ENCODE measurements at places on chromosomes 6 and 20.

- DNase-seq: no peak
These were observed 71.5 kb downstream of the ZNF133 start for GRCh38 chr20:18359854-18360253.

DNA sequence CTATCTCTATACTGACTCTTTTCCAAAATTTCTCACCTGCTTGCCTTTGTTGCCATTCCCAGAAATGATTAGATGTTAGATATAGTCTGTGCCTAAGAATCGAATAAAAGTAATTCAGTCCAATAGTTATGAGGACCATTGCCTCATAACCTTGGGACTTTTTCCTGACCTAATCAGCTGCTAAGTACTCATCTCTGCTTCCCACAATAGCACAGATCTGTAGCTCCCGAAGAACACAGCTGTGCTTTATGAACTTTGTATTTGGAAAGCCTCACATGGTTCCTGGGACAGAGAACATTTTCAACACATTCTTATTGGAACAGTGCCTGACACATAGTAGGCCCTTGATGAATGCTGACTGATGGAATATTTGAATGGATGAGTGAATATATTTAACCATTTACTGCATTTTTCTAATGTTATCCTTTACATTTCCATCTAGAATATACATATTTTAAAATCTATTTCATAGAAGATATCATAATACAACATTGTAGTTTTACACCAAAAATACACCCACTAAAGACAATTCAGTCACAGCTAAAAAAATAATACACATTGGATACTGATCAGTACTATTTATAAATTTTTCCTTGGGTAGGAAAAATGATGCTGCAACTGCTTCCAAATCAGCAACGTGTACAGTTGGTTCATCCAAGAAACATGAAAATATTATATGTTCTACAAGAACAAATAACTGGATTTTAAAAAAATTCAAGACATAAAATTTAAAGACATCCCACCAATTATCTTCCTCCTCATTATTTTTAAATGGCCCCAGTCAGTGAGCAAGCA, 53.9 kb downstream of the HS3ST5 start:
- no peak for DNase-seq

DNA sequence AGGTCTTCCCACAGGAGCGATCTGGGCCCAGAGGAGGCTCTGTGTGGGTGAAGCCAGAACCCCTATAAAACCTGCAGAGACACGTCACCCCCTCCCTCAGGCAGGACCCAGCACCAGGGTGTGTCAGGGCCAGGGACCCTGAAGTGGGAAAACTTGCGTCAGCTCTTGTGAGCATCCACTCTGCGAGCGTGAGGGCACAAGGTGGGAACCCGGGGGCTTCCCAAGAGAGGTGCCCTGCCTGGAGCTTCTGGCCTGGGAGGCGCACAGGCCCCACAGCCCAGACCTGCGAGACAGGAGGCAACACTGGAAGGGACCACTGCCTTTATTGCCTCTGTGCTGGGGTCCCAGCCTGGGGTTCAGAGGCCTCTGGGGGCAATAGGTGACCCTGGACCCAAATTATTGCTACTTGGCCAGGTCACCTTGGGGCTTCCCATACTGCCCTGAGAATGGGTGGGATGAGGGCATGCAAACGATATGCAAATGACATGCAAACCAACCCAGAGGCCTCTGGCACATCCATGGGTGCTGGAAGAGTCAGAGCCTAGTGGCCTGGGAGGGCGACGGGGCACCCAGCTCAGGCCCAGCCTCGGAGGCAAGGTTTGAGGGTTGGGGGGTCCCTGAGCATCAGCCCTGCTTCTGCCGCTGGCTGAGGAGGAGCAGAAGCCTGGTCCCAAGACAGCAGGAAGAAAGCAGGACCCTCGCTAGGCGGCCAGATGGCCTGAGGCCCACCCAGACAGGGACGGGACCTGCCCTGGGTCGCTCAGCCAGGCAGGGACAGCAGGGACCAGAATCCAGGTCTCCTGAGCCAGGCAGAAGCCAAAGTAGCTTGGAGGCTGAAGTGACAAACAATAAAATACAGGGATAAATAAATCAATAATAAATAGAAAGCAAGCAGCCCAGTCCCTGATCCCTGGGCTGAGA, 5.1 kb upstream of the C20orf144 start:
- no peak for DNase-seq

- DNase-seq: no peak
These were observed 32.7 kb upstream of the TFB1M start for GRCh38 chr6:155346957-155347356.

DNA sequence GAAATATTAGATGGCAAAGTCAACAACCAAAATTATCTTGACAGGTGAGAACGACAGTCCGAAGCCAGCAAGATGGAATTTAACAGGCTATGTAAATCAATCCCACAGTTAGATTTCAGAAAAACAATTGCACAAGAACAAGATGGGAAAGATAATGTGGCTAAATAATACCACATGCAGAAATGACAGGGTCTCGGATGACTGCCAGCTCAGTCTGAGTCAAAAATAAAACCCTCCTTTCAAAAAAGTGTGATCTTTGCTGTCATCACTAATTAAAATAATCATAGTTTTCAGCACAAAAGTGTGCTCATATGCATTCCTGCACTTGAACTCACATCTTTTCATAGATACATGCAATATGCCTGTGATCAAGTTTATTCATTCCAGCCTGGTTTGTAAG, 25.9 kb downstream of the FOXQ1 start:
- no peak for DNase-seq

GRCh38 chr6:43468240-43468639, 9.1 kb upstream of the TJAP1 start:
- no peak for DNase-seq

DNA sequence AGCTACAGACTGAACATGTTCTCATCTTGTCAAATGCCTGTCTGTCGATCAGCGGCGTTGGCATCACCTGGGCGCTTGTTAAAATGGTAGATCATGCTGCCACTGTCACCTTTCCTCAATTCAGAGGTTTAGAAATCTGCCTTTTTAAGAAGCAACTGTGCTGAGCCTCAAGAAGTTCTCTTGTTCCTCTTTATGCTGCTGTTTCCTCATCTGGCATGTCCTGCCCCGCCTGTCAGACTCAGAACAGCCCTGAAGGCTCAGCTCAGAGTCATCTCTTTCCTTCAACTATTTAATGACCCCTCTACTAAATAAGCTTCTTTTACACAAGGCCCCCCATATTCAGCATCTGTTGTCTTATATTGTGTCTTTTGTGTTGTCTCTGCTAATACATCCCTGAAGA, 368.2 kb downstream of the EPM2A start:
- no peak for DNase-seq

GRCh38 chr6:130967502-130968445, 95.3 kb downstream of the EPB41L2 start:
- DNase-seq: no peak

DNA sequence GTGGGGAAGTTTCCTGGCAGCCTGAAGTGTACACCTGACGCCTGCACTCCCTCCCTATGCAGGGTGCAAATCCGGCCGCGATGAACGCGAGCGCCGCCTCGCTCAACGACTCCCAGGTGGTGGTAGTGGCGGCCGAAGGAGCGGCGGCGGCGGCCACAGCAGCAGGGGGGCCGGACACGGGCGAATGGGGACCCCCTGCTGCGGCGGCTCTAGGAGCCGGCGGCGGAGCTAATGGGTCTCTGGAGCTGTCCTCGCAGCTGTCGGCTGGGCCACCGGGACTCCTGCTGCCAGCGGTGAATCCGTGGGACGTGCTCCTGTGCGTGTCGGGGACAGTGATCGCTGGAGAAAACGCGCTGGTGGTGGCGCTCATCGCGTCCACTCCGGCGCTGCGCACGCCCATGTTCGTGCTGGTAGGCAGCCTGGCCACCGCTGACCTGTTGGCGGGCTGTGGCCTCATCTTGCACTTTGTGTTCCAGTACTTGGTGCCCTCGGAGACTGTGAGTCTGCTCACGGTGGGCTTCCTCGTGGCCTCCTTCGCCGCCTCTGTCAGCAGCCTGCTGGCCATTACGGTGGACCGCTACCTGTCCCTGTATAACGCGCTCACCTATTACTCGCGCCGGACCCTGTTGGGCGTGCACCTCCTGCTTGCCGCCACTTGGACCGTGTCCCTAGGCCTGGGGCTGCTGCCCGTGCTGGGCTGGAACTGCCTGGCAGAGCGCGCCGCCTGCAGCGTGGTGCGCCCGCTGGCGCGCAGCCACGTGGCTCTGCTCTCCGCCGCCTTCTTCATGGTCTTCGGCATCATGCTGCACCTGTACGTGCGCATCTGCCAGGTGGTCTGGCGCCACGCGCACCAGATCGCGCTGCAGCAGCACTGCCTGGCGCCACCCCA, 1.2 kb downstream of the GPR6 start:
- DNase-seq: no peak

GRCh38 chr20:64072498-64073063, 6.7 kb downstream of the RGS19 start:
- no peak for DNase-seq

DNA sequence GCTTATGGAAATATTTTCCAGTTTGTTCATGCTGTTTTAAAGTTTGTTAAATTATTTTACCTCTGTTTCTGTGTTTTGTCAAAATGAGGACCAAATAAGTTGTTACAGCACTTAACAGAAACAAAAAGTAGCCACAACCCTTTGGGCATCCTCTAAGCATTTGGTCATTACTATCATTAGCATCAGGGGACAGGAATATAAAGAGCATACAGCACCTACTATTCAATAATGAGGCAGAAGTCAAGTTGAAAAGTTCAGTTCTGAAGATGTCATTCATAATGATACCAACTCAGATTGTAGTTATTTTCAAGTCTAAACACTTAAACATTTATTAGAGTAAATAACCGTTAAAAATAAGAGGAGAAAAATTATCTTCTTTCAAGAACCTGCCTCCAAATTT, 862.3 kb upstream of the FLRT3 start:
- DNase-seq: no peak

GRCh38 chr6:25789475-25789874, 34.9 kb downstream of the SLC17A4 start:
- no peak for DNase-seq

DNA sequence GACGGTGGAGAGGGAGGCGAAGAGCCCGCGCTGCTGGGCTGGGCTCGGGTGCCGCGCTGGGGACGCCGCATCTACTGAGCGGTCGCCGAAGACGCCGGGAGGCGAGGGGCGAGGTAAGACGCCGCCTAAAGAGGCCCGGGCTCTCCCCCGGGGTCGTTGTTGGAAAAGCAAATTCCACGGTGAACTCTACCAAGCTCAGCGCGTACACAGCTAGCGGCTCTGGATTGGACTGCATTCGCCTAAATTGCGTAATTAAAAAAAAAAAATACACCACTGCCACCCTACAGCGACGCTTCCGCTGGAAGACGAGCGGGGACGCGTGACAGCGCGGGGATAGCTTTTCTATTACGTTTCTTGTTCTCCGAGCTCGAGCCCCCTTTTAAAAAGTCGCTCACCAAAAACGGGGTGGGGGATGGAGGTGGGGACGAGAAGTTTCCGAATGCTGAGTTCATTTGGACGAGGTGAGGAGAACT, 92.0 kb upstream of the PRDM1 start:
- DNase-seq: no peak

DNA sequence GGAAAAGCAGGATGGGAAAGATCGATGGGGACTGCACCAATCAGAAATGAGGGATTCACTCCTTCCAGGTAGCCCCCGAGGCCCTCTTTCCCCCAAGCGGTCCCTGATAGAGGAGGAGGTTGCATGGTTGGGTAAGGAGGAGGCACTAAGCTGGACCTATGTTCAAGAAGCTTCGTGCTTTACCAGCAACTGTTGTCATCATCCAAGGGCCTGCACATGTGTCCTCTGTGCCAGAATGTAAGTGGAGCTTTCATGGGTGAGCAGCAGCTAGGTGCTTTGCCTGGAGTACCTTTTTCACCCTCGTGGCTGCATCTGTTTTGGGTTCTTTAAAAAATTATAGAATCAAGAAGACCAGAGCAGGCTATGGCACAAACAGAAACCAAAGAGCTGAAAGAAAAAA, 54.0 kb downstream of the GMPR start:
- no peak for DNase-seq

- DNase-seq: no peak
These were observed 31.2 kb downstream of the PKIG start for GRCh38 chr20:44613575-44613974.

DNA sequence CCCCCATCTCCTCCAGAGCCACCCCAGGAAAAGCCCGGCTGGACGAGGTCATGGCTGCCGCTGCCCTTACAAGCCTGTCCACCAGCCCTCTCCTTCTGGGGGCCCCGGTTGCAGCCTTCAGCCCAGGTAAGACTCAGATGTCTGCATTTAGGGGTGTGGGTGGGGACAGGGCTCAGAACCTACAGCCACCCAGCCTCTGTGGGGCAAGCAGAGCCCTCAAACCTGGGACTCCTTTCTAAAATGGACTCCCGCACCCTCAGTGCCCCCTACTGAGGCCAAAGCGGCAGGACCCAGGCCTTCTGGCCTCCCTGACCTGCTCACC, 1.7 kb downstream of the SLC2A4RG start:
- no peak for DNase-seq

GRCh38 chr6:64280569-64280968, 645.0 kb downstream of the PHF3 start:
- no peak for DNase-seq

GRCh38 chr20:63126876-63127699, 88.8 kb downstream of the YTHDF1 start:
- DNase-seq: no peak

DNA sequence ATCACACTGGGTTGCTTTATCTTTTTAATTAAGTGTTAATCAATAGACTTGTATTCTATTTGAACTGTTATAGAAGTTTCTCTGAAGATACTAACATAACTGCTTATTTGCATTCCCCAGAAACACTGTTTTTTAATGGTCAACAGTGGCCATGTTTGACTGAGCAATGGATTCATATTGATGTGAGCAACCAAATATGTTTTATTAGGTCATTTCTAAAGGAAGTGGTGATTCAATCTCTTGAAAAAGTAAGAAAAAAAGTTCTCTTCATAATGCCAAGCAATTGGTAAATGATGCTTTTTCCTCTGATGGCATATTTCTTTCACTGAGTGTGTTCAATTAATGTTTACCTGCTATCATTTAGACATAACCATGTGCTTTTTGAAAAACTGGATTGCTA, 593.0 kb upstream of the CITED2 start:
- DNase-seq: no peak

DNA sequence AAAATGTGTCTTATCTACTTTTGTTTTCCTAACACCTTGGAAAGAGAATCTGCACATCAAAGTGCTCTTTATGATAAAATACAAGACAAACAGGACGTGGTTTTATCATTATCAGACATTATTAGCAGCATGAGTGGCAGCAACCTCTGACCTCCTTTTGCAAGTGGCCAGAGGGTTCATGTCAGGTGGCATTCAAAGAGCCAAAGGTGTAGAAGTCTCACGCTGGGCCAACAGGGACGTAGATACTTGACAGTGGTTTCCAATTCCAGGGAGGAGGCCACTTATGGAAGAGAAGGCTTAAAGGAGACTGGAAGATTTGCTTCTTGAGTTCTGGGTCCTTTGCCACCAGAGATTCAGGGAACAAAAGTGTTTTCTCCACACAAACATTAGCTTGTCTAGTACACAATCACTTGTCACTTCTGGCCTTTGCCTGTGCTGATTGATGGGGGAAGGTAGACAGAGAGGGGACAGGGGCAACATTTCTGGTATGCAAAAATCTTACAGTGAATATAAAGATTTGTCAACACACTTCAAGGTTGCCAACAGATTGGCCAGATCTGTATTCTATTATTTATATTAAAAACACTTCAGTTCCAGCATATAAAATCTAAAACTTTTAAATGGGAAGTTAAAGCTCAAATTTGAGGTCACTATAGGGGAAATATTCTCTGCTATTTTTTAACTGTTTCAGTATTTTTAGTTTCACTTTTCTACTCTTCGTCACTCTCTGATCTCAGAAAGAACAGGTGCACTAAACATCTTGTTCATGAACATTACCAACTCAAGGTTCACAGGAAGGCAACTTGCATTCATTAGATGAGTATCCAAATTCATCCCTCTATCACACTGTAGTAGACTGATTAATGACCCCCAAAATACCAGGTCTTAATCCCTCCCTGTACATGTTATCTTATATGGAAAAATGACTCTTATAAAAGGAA, 52.1 kb upstream of the FBXO30 start:
- no peak for DNase-seq
